NCI-H345 (cell line): ENCODE measurements at places on chromosomes 12 and 14.

DNA sequence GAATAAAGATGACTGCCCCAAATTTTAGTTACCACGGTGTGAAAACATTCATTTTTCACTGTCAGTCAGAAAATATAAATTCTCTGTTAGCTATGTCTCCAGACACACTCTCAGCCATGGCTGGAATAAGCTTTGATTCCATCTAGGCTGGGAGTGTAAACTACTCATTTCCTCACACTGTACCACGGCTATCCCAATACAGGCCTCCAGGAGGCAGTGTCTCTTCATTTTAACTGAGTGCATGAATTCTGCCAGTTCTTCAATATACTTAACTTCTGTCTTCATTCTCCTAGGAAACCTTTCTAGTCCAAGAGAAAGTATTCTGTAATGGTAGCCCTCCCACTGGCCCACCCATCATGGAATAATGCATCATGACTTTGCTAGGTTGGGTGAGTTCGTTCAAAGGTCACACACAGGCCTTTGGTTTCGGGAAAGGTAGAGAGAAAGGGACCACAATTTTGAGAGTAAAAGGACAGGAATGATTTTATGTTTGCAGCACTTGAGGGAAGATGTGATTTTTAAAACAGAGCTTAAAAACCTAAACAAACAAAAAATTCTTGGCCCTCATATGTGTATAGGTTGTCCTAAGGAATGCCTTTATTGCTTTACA, 381.1 kb downstream of the SEC23A start:
- peak; percentile 31 for DNase-seq

GRCh38 chr14:70780396-70781075, 28.8 kb downstream of the MAP3K9 start:
- DNase-seq, result peak; percentile 63

DNA sequence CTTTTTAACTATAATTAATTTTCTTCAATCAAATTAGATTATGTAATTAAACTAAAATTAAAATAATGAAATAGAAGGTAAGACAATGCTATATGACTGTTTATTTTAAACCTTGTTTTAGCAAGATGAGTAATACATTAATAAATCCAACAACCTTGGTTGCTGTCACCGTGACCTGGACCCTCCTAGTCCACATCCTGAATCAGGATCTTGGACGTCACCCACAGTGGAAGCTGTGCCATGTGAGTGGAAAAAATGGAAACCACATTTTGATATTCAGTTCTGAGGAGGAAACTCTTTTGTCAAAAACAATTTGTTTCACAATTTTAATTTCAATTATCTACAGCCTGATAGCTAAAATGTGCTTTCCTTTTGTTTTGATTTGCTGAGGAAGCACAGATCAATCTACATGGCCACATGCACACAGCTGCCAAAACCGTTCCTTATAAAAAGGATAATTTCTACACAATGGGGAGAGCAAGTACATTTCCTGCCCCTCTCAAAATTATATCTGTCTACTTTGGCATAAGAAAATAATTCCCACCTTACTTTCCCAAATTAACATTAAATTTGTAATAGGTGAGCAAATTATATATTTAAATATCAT, 255.5 kb downstream of the RASSF9 start:
- no peak for DNase-seq

- no peak for DNase-seq
Measured at GRCh38 chr12:100265732-100266584, 921 bp downstream of the DEPDC4 start.

- no peak for DNase-seq
Measured at GRCh38 chr14:71728386-71728785, 203.8 kb upstream of the RGS6 start.

DNA sequence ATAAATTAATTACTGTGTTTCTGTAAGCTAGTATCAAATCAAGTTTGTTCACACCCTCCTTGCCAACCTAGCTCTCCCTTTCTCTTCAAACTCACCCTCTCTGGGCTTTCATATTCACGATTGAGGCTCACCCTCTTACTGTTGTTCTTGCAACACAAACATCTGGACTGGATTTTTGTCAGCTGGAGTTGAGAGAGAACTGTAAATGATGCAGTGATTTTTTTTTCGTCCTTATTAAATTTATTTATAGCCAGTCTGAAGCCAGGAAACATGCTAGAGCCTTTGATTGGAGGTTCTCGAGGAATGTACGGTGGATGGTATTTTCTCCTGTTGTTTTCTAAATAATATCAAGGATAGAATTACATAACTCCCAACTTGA, 485.1 kb downstream of the ZFP36L1 start:
- no peak for DNase-seq

- no peak for DNase-seq
Measured at GRCh38 chr14:91058042-91058581, 2.3 kb downstream of the RPS6KA5 start.

DNA sequence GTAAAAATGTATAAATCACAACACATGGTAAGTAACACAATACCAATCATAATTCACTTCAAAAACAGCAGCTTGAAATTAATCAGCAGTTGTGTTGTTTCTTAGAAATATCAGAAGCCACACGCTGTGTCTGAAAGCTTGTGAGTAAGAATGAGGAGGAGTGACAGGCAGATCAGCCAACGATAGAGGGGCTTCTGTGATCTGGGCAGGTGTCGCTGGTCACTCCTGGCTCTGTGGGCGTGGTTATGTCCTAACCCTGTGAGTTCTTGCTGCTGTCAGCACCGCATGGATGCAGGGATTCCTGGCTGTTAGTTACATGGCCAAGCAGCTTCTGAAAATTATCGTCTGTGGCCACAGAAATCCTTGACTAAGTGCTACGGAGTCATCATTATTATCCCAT, 123.4 kb downstream of the SLC25A47 start:
- DNase-seq, result no peak

- no peak for DNase-seq
Measured at GRCh38 chr14:80942191-80942600, 658 bp upstream of the CEP128 start.

DNA sequence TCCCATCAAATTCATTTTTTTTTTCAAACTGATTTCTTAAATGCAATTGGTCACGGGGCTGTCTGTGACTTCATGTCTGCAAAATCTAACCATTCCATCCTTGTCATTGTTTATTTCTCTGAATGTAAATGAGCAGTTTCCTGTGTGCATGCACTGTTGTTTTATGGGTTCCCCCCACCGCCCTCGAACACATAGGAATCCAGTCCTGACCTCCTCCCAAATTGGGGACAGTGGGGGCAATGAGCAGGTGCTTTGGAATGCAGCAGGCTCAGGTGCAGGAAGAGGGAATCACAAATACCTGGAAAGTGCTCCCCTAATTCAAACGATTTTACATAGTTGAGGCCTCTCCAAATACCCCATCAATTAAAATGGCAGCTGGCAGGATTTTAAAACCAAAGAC, 62.6 kb upstream of the ESRRB start:
- DNase-seq, result no peak

DNA sequence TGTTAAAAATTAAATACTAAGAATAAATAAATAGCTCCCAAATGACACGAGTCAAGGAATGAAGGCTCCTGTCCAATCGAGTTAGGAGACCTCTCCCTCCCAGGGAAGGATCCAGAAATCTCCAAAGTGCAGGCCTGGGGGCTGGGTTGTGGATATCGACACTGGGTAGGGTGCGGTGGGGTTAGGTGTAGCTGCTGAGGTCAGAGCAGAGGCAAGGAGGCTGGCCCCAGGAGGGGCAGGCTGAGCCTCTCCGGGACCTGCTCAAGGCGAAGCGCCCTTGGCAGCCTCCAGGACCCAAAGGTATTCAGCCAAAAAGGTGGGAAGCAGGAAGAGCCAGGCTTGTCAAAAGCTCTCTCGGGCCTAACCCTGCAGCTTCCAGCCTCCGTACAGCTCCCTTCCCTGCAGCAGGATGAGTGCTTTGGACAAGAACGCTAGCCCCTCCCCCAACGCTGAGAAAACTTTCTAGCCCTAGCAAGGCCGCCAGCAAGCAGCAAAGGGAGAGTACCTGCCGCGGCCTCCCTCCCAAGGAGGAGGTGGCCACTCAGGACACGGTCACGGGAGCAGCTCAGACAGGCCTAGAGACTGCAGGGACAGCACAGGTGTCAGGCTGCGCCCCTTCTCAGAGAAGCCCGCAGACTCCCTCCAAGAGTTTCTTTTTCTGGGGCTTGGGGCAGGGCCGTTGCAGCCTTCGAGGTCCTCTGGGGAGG, 3.7 kb upstream of the PNMA1 start:
- no peak for DNase-seq

GRCh38 chr14:103058164-103059055, 1.1 kb upstream of the CDC42BPB start:
- no peak for DNase-seq

DNA sequence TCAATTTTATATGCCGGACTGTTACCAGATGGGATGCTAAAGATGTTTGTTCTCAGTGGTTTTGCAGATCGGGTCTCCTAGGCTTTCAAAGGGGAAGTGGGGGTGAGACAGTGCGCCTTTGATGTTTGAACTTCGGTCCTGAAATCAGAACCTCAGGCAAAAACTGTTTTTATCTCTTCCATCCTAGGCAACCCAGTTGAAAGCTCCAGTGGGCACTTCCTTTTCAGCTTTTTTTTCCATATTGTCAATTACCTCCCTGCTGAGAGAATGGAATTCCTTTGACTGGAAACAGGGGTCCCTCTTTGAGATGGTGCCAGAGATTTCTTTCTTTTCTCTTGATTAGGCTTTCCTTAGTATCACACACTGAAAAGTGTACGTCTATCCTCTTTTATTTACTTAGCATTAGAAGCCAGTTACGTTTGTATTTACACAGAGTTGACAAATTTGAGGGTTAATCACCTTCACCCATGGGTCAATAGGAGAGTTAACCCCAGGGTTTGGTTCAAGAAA, 40.0 kb downstream of the NUAK1 start:
- DNase-seq, result no peak

DNA sequence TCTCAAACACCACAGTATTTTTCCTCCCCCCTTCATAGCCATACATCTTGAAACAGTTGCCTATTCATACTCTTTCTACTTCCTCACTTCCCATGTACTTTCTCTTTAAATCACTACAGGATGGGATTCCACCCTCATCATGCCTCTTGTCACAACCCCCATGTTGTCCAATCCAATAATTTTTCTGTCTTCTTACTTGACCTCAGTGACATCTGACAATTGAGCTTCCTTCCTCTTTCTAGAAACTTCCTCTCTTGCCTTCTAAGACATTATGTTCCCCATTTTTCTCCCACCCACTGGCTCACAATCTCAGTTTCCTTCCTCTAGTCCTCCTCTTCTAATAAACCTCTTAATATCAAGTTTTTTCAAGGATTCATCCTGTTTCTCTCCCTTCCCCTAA, 5.3 kb downstream of the C2CD5 start:
- no peak for DNase-seq

- DNase-seq, result no peak
Measured at GRCh38 chr12:29743801-29744200, 39.9 kb downstream of the TMTC1 start.

GRCh38 chr14:58829594-58829993, 191.8 kb downstream of the DACT1 start:
- peak; percentile 65 for DNase-seq

DNA sequence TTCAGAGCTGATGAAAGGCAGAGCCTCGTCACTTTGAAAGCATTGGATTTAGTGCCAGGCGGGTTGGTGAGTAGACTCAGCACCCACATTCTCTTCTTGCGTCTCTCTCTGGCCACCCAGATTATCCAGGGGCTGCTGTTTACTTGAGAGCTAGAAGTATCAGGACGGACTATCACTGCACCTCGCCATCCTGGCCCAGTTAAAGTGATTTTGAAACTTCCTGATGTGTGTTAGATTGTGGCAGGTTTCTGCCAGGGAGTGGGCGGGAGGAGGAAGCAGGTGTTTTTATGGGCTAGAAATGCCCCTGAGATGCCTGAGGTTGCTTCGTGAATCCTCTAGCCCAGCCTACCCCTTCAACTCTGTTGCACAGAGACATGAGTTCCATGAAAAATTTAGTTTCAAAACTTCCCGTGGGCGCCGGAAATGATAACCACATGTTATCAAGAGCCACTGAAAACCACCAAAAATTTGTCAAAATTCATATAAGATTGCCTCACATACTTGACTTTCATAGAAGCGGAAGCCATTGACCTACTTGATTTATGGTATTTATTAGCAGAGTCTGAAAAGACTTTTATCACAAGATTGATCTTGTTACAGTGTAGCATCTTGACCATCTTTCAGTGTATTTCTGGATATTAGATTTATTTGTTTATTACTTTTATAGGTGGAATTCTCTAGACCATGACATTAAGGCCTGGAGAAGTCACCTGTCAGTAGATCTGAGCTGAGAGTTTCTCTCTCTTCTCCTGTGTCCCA, 466.0 kb downstream of the RAD51B start:
- no peak for DNase-seq

GRCh38 chr14:85342858-85343607, 186.9 kb upstream of the FLRT2 start:
- DNase-seq, result no peak

GRCh38 chr12:52872644-52873389, 24.0 kb upstream of the KRT78 start:
- DNase-seq, result no peak

GRCh38 chr14:52352061-52352491, 38.0 kb downstream of the PTGER2 start:
- DNase-seq, result no peak

GRCh38 chr14:40494483-40494882, 1062.2 kb upstream of the FBXO33 start:
- no peak for DNase-seq

- peak; percentile 56 for DNase-seq
Measured at GRCh38 chr12:68180792-68181744, 21.5 kb upstream of the IFNG start.

DNA sequence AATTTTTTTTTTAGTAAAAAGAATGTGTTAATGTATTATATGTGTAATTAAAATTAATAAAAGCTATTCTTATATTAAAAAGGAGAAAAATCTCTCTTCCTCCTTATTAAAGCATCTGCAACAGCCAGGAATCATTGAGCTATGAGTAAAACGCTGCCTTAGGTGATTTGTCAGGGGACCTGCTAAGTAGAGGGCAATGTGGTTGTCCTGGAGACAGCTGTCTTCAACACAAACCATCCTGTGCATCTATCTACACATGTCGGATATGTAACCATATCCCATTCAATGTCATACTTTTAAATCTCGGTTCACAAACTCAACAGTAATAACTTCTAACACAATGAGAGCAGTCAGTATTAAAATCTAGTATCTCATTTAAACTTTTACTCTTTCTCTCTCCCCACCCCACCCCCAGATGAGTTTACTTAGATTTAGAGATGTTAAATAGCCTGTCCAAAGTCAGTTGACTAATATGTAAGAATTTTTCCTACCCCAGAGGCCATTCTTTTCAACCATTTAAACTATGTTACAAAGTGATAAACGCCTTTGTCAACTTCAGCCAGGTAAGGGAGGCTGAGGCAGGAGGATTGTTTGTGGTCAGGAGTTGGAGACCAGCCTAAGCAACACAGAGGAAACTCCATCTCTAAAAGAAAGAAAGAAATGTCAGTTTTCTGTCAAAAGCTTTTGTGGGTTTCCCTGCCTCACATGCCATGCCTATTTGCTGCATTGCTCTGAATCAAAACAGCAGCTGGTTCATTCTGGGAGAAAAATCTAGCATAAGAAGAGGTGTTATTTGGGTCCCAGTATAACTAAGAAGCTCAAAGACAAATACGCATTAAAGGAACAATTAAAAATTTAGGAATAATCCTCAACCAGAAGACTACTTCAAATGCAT, 413.7 kb upstream of the CCDC196 start:
- no peak for DNase-seq

GRCh38 chr12:2429032-2429431, 365.7 kb upstream of the FKBP4 start:
- no peak for DNase-seq
